Activated CD8-positive, alpha-beta memory T cell treated with anti-CD3 and anti-CD28 coated beads for 48 hours (primary cell): ENCODE measurements at places on chromosomes 4 and X.

- DNase-seq: no peak
Observed at GRCh38 chrX:21295246-21295820, 78.9 kb upstream of the CNKSR2 start.

DNA sequence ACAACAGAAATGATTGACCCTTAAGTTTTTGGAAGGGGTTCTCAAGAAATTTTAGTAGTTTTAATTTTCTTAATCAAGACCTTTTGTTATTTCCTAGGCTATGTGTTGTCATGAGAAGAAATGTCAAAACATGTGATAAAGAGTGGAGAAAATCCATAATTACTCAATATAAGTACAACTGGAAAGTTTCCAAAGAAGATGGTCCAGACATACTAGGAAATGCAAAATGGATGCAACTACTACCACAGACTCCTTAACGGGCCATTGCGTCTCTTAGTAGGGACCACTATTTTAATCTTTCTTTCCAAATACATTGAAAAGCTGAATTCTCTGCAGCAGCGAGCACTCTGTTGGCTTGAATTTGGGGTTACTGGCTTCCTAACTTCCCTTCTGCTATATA lies 148.8 kb downstream of the NWD2 start:
- DNase-seq: no peak

GRCh38 chr4:144905286-144905685 lies 192.7 kb downstream of the ANAPC10 start:
- no peak for DNase-seq

- no peak for DNase-seq
Observed at GRCh38 chr4:128388352-128388630, 100.7 kb upstream of the PGRMC2 start.

DNA sequence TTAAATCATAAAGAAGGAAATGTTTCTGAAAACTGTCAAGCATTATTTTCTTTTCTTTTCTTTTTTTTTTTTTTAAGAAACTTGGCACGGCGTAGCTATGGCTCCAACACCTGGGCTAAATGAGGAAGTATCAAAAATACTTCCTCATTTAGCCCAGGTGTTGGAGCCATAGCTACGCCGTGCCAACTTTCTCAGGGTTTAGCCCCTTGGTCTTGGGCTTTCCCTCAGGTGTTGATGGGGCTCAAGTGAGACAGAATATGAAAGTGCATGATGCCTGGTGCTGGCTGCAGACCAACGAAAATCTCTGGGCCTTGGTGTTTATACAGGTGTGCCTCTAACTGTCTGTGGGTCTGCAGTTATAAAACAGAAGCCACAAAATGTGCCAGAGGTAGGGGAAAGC lies 132.7 kb downstream of the ARHGAP24 start:
- DNase-seq: no peak

DNA sequence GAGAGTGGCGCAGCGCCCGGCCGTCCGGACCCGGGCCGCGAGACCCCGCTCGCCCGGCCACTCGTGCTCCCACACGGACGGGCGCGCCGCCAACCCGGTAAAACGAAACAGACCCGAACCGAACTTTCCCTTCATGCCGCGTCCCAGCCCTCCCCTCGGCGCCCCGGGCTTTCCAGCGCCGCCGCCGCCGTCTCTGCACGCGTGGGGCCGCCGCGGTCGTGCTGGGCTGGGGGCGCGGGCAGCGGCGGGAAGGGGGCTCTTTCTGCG lies 222 bp downstream of the SMAD1 start:
- DNase-seq: no peak

DNA sequence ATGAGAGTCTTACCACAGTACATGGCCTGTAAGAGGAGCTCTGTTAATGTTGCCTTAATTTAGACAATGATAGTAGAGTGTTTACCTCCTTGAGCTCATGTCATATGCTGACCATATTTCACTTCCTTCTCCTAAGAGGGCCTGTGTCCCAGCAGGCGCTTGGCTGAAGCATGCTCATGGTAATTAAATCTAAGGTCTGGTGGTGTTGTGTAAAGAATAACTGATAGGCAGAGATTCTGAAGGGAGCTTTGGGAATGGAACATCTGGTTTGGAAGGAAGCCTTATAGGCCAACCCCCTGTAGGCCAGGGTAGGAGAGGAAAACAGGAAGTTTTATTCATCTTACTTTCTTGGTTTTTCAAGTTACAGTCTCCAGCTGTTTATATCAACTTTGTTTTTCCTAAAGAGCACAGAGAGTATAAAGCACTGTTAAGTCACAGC lies 300.2 kb downstream of the USP46 start:
- DNase-seq: no peak

DNA sequence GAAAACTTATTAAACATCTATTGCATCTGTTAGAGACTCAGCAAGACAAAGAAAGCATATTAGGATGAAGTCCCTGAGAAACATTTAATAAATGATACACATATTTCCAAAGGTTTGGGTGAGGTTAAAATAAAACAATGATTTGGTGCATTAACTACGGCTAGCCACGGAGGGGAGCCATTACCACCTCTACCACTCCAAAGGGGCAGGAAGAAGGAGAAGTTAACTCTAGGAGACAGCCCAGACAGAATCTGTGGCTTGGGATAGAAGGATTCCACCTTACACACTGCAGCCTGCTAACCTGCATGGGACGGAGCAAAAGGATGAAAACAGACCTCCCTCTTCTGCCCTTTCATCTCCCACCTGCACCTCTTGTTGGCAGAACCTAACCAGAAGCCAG lies 189.1 kb upstream of the C1QTNF7 start:
- no peak for DNase-seq

DNA sequence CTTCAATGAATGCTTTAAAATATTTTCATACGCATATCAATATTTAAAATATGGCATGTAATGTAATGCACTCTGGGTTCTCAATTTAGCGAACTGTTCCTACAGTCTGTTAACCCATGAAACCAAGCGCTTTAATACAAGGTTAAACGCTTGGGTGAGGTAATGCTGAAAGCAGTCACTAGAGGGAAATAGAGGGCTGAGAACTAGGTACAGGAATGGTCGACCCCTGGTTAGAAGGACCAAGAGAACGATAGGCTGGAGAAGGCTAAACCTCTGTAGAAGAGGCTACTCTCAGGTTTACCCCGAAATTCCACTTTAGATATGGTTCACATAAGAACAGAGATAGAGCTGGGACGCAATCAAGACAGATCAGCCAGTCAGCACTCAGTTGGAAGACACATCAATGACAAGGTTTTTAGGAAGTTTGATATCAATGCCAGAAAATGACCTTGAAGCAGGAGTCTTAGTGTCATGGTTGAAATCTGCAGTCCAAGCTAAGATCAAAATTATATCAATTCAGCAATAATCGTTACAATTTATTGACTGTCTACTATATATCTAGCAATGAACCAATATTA lies 26.9 kb downstream of the ARSJ start:
- DNase-seq: no peak

- no peak for DNase-seq
Observed at GRCh38 chr4:152462695-152463094, 73.2 kb downstream of the FBXW7 start.
